Cortex of kidney (tissue), 1 donor: ENCODE measurements at places on chromosomes 6 and 20.

DNA sequence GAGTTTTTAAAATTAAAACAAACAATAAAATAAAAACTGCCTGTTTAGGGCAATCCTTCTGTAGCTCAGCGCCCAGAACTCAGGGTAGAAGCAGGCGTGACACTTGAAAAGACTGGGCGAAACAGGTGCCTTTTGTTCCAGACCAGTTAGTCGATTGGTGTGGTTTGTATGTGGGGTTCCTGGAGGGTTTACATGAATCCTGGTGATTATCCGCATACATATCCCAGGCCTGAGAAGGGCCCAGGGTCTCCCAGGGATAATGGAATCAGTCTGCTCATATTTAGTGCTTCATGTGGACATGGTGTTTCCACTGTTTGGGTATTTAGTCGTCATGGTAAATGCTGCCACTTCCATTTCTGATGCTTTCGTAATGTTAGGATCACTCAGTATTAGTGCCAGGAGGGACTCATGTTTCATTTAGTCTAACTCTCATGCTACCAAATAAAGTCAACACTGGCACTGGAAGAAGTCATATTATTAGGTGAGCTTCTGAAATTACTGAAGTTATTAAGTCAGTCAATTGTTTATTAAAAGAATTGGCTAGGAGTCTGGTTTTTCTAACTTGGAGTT lies 116.5 kb downstream of the SAMD5 start:
- no peak for DNase-seq

DNA sequence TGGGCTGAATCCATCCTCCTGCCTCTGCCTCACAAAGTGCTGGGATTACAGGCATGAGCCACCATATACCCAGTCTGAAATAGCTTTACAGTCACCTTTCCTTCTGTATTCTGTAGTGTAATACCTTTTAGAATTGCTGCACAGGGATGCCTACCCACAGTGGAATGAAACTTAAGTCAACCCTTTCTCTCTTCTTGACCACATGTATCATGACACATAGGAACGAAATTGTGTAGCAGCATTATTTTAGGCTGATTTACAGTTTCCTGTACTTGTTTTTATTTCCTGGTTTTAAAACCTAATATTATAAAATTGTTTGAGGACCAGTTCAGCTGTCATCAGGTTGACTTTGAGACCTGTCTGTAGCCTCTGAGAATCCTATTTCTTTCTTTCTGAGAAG lies 297.8 kb downstream of the ZFAND3 start:
- DNase-seq = no peak

DNA sequence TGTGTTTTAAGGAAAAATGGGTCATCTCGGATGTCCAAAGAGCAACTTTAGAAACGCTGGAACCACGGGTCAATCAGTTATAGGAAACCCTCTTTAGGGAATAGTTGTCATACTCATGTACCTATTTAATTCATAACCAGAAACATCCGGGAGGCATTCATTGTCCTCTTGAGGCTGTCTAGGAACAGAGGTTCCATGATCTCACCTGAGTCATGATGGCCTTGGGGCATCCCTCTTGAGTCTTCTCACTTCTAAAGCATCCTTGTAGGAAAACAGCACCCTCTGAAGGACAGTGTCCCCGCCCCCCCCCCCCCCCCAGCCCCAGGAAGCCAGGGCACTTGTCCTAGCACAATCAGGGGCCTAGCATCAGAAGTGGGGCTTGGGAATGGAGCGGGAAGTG lies 46.3 kb upstream of the CDH4 start:
- DNase-seq = no peak

DNA sequence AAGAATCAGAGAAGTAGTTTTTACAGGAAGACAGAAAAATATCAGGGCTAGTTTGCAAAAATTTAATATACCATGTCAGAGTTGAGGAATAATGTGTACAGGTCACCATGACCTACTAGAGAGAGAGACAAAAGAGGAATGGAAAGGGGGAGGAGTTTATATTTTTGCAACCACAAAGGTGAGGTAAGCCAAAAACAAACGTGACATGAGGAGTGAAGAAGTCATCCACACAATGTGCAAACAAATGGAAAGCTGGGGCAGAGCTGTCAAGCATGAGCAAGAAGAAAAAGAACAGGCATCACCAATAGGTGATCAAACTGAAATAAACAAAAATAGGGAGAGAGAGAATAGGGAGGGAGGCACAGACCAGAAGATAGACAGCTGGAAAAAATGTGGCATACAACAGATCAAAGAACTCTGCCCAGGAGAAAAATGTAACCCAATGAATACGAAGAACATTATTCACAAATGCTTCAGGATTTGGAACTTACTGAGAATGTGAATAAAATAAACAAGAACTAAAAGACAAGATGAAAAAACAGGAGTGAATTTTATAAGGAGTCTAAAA lies 15.5 kb downstream of the RARS2 start:
- no peak for DNase-seq

DNA sequence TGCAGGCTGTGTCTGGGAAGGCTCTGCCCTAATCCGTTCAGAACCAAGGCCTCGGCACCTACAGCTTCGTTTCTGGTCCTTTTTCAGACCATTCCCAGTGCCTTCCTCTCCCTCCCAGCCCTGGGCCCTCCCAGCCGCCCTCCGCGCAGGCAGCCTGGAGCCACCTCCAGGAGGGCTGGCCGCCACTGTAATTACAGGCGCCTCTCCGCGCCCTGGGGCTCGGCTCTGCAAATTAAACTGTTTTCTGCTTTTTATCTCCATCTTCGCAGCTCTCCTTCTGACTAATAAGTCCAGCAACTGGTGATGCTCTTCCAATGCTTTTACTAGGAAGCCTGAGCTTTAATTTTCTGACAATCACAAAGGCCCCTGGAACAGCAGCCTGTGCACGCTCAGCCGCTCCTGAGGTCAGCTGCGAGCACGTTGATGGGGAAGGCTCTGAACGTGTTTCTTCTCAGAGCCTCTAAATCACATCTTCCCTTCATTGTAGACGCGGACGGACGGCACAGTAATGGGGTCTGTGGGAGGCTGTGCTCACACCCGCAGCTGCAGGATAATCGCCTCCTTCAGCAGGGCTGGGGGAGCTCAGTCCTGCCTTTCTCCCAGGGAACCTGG lies 194.6 kb downstream of the DLL1 start:
- no peak for DNase-seq

DNA sequence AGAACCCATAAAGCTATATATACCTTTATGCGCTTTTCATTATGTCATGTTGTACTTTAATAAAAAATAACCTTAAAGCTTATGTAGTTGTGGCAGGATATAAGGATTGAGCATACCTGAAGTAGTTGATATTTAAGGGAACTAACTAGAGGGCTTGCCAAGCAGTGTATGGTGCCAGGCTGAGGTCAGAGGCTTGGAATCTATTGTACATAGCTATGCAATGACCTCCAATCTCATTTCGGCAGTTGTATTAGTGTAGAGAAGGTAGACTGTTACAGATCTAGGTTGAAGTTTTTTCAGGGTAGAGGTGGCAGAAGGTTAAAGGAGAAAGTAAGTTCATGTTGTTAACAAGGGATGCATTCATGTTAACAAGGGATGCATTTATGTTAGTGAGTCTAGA lies 397.7 kb upstream of the HS3ST5 start:
- DNase-seq = no peak

DNA sequence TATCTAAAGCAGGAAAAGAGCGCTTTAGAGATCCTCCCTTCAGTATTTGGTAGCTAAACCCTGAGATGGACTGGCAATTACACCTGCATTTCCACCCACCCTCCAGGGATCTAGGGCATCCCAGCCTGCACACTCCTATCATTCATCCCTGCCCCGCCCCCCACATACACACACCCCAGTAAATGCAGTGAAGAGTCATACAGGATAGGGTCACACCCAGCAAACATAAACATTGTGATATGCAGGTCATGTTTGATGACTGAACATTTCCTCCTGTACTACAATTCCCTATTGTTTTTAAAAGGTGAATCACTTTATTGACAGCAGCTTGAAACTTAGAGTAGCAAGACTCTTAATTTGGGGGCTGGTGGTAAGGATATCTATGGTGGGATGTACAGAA lies 112.9 kb downstream of the FOXO3 start:
- DNase-seq = no peak

DNA sequence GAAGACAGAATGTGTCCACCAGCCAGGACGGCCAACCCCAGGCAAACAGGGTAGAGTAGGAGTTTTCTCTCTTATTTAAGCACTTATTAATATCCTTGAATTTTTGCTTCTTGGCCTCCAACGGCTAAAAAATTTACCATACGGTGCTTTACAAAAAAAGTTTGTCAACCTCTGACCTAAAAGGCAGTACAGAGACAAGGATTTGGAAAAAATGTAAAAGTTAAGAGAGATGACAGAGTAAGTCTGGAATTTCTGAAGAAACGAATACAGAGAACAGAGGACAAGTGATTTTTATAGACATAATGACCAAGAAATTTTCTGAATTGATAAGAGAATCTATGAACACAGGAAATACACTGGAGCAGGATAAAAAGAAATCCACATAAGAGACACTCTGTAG lies 10.2 kb downstream of the OSER1 start:
- DNase-seq = no peak

DNA sequence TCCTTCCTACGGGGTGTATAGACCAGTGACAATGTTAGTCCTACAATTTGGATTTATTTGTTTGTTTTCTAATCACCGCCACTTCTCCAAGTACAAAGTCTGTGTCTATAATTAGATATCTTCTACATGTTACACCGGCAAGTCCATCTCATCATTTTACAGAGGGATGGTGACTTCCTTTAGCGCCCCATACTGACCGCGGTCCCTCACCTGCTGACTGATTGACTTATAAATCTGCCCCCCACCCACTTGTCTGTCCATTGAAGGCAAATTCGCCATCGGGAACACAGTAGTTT lies 8.9 kb upstream of the NR2E1 start:
- DNase-seq = no peak

DNA sequence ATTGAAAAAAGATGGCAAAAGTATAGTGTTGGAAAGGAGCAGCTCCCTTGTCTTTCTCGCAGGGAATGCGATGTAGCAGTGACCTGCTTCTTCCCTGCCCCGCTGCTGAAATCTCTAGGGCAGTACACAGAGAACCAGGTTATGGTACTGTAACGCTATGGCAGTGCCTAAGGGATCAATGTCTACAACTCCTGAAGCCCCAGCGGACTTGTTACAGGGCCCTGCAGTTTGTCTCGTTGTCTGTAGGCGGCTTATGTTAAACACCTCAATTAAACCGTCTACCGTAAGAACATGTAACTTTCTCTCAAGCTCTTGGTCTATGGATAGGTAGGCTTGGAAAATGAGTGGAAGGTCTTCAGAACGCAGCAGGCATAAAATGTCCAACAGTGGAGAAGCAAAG lies 44.8 kb upstream of the SLC17A4 start:
- no peak for DNase-seq

GRCh38 chr6:116633685-116634084 lies 17.4 kb downstream of the RSPH4A start:
- no peak for DNase-seq

GRCh38 chr6:27468334-27468733 lies 4.6 kb downstream of the ZNF184 start:
- no peak for DNase-seq

DNA sequence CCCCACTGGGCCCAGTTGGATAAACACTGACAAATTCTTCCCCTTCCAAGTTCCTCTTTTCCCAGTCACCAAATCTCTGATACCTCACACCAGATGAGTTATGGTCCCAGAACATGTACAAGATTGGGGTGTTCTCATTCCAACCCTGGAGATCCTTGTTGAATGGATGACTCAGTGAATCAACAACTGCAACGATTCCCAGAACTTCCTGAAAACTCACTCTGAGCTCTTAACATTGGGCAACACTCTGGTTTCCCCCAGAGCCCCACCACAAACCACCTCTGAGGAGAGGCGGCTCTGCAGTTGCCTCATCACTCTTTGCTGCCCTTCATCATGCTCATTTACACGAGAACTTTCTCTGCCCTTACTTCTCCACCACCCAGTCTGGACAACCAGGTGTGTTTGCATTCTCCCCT lies 115.2 kb downstream of the MRPL14 start:
- no peak for DNase-seq

- no peak for DNase-seq
Measured at GRCh38 chr6:70563530-70563929, 3.2 kb upstream of the SDHAF4 start.

DNA sequence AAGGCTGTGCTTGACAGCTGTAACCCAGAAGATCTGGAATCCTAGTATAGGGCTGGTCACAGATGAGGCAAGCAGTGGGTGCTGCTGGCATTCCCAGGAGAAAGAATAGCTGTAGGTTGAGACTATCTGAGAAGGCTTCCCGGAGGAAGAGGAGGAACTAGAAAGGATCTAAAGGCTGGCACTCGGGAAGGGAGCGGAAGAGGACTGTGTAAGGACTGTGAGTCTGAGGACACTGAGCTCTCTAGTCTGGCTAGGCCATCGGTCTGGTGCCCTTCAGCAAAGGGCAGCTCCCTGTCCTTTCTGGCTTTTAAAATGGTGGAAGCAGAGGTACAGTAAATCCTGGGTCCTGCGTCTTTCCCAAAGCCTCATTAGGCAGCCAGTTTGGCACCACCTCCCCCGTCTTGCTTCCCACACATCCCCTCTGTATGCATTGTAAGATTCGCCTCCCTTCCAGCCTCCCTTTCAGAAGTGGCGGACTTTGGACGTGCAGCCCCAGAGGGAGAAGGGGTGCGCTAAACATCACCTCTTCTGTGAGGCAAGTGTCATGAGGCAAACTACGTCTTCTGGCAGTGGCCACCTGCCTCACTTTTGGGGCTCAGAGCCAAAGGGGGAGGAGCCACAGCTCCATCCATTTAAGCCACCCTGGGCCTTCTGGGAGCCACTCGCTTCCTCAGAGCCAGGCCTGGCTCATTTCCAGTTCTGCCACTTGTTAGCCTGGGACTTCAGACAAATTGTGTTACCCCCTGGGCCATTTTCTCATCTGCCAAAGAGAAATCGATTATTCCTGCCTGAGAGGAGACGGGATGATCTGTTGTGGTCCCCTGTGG lies 8.6 kb downstream of the SNPH start:
- no peak for DNase-seq

GRCh38 chr6:11931296-11932035 lies 80.6 kb upstream of the HIVEP1 start:
- DNase-seq = no peak

DNA sequence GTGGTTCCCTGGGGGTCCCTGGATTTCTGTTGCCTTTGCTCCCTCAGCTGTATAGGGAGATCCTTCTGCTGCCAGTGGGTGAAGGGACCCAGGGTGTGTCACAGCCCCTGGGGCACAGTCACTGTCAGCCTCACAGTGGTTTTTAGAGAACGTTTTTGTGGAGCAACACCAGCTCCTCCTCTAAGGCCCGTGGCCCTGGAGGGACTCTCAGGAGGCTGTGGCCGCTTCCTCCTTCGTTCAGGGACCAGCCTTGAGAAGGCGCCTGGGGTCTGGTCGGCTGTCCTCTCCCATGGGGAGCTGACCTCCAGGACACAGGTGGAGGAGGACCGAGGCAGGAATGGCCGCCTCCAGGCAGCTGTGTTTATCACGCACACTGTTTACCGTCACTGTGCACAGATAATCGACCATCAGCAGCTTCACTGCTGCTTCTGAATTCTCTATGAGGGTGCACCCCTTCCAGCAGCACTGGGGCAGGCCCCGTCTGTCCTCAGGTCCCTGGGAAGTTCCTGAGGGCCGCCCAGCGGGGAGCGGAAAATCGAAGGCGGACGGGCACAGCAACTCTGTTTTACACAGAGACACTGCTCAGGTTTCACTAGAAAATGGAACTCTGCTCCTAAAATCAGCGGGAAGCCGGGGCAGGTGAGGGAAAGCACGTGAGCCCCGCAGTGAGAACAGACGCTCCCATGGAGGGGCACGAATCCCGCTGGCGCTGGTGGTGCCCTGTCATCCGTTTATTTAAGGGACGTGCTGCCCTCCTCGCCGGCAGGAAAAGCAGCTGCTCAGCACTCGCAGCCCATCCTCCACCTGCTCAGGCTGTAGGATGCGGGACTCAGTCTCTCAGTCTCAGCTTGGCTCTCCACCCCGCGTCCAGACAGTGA lies 10.4 kb upstream of the FRMD1 start:
- no peak for DNase-seq

GRCh38 chr6:87827346-87827745 lies 125.3 kb upstream of the AKIRIN2 start:
- DNase-seq = no peak
